Activated naive CD8-positive, alpha-beta T cell treated with anti-CD3 and anti-CD28 coated beads, Interleukin-2, amount 10 ng/mL, durations not matched to agents 7 days and 5 days (primary cell): ENCODE measurements at places on chromosomes 5 and 9. TPM values are rescaled to one million over a fixed set of nuclear protein-coding genes. Genes with fewer than 3 reads are reported as not detected.
A peak's percentile ranks its signal among the peaks of the same experiment; 100 is the strongest.

ENTREP1 gene
- not detected for total RNA-seq

NTRK2 gene
- not detected for total RNA-seq

FBN2 gene
- not detected for total RNA-seq

DNA sequence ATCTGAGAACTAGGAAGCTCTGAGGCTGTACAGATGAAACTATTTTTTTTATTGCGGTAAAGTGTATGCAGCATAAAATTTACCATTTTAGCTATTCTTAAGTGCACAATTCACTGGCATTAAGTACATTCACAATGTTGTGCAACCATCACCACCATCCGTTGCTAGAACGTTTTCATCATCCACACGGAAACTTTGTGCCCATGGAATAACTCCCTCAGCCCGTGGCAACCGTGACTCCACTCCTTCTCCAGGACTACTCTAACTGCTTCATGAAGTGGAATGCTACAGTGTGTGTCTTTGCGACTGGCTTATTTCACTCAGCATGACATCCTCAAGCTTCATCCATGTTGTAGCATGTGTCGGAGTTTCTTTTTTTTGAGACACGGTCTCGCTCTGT lies 57.1 kb downstream of the COL23A1 start:
- no peak for DNase-seq

DNA sequence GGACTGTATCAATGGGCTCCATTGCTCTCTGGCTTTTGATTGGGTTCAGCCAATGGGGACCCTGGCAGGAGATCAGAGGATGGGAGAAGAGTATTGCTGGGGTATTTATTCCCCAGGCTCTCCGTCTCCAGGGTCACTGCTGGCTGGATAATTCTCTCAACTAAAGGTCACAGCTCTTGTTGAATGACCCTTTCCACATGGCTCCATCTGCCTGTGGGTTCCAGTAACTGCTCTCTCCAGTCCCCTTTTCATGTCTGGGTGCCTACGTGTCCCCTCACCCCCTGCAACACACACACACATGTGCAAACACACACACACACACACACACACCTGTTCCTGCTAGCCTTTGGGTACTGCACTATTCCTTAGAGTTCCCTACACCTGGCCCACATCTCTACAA lies 53.9 kb upstream of the RIC1 start:
- DNase-seq, result no peak

DNA sequence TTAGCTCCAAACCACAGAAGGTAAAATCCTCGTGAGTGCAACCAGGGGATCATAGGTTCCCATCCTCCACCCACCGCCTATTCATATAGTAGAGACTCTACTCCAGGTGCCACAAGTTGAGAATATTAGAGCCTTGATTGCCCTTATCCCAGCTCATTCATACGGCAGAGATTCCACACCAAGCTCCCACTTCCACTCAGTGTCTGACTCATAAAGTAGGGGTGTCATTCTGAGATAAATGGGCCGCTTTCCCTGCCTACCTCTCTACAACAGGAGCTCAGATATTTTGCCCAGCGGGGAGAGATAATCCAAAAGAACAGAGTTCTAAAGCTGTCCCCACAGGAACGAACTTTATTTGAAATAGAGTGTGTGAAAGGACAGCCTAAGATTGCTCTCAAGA lies 9.4 kb downstream of the SLC22A4 start:
- DNase-seq, result no peak

- DNase-seq, result no peak
Observed at GRCh38 chr9:112170235-112170634, 4.9 kb downstream of the SUSD1 start.

GRCh38 chr5:16884595-16884994 lies 51.5 kb downstream of the MYO10 start:
- DNase-seq, result no peak

DNA sequence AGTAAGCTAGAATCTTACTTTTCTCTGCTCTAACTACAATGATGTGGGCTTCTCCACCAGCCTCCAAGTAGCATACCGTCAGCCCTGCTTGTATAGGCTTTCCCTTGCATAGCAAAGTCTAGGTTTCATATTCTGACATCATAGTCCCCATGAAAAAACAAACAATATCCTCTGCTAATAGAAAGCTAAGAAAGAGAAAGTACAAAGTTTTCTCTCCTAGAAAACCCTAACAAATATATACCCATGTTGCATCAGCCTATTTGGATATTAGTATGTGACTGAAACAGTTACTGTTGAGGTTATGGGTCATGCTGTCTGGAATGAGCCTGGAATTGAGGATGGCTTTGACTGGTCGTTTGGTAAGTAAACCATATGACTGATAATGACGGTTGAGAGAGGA lies 1696.0 kb downstream of the MAT2B start:
- no peak for DNase-seq

GRCh38 chr9:78026947-78027346 lies 4.7 kb downstream of the GNAQ start:
- DNase-seq, result no peak

DNA sequence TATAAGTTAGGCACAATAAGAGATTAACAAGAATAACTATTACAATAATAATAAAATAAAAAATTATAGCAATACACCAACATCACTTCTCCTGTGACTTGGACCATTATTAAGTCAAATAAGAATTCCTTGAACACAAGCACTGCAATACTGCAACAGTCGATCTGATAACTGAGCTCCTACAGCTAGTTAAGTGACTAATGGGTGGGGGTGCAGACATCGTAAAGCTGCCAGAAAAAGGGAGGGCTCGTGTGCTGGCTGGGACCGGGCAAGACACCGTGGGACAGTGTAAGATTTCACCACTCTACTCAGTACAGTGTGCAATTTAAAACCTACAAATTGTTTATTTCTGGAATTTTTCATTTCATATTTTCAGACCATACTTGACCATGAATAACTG lies 78.8 kb downstream of the SNX24 start:
- DNase-seq, result no peak

- DNase-seq, result no peak
Observed at GRCh38 chr5:42807722-42808447, 3.8 kb downstream of the SELENOP start.

DNA sequence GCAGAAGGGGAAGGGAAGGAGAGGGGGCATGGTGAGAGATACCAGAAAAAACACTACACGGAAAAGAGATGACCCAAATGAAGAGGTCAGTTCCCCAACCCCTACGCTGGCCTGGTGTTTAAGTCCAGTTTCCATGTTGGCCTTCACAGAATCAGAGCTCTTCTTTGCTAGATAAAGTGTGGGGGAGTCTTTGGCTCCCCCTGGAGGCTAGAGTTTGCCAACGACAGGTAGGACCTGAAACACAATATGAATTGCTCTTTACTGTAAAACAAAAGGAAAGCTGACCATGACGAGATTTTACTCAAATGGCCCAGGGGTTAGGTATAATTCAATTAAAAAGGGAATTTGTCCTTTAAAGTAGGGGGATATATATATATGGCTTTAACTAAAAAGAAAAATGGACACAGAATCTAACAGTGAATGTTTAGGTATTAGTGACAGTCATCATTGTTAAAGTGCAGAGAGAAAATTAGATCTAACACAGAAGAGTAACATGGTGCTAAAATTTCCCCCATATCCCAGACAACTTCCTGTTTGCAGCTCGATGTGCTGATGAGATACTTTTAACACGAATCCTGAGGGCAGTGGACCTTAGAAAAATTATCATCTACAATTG lies 92.0 kb downstream of the SV2C start:
- DNase-seq, result peak; percentile 53

DNA sequence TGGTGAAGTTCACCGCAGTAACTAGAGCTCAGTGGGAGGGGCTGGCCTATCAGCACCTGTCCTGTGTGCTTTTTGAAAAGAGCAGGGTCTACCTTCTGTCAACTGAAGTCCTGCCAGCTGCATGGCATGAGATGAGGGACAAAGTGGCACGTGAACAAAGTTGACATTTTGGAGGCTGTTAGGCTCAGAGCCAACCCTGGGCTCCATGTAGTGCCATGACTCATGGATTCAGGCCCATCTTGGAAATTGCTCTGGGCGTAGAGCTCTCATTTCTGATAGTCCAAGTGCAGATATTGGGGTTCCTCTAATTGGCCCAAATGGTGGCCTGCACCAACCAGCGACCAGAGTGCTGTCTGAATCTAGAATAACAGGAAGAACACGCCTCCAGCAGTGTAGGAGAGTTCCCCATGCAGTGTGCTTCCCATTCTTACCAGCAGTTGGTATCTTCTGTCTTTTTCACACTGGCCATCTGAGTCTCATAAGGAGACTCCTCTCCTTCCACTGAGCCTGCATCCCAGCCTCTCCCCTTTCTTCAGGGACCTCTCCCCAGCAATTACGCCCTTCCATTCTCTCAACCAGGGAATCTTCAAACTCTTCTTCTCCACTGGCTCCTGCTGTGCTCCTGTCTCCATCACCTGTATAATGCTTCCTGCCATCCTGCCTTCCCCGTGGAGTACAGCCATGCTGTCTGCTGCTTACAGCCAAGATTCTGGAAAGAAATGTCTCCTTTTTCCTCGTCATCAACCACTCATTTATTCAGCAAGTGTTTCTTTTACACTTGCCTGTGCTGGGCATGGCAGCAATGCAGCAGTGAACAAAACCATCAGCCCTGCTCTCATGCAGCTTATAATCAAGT lies 30.4 kb downstream of the IRF1 start:
- DNase-seq, result peak; percentile 25

GRCh38 chr5:136629125-136629792 lies 263.9 kb upstream of the TRPC7 start:
- no peak for DNase-seq

DNA sequence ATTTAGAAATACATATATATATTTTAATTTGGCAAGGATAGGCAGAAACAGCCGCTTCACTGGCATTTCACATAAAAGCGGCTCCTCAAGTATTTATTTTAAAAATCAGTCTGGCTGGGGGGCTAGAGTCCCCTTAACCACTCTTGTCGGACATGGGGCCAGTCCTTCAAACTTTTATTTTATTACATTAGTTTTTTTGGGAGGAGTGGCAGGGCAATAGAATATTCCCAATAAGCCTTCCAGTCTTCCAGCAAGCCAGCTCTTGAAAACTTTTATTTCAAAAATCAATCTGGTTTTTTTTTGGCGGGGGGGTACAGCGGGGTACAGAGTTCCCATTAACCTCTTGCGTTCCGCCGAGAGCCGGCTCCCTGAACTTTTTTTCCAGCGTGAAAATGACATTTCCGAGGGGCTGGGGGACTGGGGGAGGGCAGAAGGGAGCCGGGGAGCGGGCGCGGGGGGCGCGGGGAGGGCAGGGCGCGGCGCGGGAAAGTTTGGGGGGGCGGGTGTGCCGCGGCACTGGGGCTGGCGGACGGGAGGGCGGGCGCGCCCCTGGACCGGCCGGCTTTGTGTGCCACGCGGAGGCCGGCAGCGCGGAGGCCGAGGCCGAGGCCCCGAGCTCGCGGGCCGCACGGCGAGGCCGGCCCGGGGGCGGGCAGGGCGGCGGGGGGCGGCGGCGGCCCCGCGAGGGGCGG lies 504 bp upstream of the ZNF618 start:
- DNase-seq, result no peak

DNA sequence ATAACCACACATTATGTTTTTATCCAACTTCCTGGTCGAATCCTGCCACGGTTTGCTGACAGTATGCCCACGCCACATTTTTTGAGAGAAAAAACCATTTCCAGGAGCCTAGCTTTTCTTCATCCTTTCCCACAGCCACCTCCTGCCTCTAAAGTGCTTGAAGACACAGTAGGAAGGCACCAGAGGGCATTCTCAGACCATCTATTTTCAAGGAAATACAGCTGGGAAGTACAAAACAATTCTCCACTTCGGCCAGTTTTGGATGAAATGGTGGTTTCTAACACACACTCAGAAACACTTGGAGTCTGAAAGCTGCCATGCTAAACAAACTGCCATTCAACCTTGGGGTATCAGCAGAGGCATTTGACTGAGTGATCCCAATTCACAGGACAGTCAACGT lies 86.3 kb upstream of the RPS23 start:
- DNase-seq, result no peak

DNA sequence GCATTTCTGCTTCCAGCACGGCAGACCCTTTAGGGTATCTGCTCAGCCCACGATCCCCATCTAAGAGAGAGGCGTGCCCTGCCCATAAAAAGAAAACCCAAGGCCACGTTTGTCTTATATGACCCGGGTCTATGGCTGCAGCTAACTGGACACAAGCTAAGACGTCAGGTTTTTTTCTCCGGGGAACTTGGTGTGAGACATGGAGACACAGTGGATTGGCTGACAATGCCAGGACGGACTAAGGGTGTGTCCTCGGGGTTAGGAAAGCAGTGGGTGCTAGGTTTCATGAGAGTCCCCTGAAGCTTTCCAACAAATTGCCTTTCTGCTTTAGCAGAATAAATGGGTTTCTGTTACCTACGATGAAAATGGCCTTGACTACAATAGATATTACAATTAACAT lies 7.1 kb upstream of the FBP2 start:
- DNase-seq, result no peak

- DNase-seq, result no peak
Observed at GRCh38 chr9:13941714-13942113, 372.2 kb downstream of the NFIB start.

- peak; percentile 23 for DNase-seq
Observed at GRCh38 chr5:1729641-1730486, 69.8 kb downstream of the MRPL36 start.

- DNase-seq, result no peak
Observed at GRCh38 chr5:90810211-90810610, 251.6 kb downstream of the ADGRV1 start.

DNA sequence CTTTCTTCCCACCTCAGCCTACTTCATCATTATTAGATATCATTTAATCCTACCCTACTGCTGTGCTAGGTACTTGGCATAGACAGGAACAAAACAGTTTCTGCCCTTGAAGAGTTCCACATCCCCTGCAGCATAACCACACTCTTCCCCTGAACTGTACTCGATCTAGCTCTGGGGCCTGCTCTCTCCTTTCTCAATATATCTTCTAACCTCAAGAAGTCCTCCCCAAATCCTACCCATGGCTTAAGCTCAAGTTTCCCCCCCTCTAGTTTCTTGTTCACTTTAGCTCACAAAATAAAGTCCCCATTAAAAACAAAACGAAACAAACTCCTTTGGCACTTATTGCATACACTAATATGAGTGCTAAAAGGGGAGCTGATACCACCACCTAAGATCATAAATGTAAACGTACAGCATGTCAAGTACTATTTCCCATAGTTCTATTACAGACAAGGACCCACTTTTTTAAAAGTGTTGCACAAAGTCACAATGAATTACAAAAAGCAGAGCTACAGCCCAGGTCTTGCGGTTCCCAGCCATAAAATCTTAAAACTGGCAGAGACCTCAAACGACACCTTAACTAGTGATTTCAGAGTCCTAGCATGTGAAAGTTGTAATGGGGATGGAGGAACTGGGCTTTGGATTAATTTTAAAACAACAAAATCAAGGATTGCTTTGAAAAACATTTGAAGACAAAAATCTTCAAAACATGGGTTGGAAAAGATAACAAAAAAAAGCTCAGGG lies 80.7 kb downstream of the PTPDC1 start:
- DNase-seq, result no peak
